ENCODE measurements at places on chromosomes 4 and X.

- no peak for DNase-seq
Observed at GRCh38 chr4:19592391-19592790, 659.3 kb upstream of the SLIT2 start.

- DNase-seq, result no peak
Observed at GRCh38 chr4:113303315-113303714, 253.9 kb downstream of the ANK2 start.

DNA sequence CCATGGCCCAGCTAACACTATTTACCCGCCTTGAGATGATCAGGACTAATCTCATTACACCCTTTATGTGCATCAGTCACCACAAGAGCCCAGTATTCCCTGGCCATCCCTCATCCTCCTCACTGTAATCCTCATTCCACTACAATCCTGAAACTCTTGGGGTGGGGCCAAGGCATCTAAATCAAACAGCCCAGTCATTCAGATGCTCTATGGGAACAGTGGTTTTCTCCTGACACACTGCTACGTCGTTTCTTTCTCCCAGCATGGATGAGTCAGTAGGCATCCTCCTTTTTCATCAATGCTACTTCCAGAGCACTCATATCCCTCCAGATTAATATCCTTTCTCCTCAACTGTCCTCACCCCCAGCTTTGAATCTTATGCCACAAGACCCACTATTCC, 5.6 kb downstream of the SDAD1 start:
- DNase-seq, result no peak

DNA sequence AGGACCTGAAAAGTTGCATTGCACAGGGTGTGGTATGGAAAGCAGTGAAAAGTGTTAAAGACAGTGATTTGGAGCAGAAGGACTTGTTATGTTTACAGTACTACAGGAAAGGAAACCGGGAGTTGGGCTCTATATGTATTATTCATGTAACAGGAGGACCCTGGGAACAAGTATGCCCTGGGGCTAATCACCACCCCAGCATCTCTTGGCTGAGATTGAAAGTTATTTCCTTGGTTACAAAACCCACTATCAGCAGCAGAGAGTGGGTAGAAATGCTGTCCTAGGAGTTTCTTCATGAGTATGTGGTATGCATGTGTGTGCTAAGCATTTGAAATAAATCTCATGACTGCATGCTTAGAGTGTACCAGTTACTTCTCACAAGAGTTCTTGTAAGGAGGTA, 46.9 kb downstream of the STK32B start:
- no peak for DNase-seq

DNA sequence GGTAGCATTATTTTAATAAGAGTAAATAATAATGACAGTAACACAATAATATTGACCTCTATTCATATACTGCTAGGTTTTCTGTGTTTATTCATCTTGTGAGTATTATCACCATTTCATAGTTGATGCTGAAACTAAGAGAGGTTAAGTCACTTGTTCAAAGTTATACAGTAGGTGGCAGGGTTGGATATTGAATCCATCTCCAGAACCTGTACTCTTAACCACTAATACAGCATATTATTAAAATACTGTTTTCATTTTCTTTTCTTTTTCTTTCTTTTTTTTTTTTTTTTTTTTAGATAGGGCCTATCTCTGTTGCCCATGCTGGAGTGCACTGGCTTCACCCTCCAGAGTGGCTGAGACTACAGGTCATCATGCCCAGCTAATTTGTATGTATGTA, 7.1 kb upstream of the ELF2 start:
- DNase-seq, result no peak

GRCh38 chr4:146776691-146777090, 138.0 kb downstream of the POU4F2 start:
- DNase-seq, result no peak

DNA sequence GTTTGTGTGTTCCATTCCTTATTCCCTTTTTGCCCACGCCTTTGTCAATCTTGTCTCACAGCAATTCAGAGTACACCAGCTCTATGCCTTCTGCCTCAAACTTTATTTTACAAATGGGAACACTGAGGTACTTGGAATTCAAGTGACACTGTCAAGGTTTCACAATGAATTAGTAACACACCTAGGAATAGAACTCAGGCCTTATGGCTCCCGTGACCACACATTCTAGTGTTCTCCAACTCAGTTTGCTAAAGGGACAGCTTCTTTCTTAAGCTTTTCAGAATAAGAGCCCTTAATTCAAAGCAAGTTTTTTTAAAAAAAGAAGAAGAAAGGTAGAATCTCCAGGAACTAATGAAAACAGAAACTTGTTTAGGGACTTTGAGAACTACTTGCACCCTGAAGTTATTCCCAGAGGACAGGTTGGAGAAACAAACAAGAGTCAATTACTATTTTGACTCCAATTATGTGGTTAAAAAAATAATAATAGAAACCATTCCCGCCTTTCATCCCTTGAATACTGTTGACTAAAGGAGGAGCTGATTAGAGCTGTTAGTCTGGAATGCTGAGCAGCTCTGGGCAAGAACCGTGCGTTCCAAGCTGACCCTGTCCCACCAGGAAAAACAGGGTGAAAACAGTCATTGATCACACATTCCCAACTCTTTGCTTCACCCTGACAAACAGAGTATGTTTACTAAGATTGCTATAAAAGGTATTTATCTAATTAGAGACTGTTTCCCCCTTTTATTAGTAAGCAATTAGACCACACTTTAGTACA, 408.8 kb upstream of the CNKSR2 start:
- no peak for DNase-seq

DNA sequence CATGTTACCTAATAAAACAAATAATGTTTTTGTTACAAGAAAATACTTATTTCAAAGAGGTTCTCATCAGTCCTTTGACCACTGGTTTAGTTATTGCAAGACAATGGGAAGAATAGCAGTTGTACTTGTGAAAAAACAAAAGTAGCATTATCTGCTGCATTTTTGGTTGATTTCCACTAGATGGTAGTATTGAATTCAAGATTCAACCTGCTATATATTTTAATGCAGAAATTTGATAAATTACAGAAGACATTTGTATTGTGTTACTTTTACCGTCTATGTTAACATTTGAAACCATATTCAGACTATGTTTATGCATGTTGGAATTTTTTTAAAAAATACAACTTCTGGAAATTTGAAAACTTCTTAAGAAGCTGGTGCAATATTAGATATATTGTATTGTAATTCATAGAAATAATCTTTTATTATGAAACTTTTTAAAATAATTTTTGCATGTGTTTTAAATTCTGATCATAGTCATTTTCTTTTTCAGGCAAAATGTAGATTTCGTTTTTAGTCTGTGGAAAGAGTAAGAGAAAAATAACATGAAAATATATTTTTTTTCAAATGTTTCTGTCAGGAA, 56.4 kb downstream of the SPCS3 start:
- no peak for DNase-seq

- DNase-seq, result no peak
Observed at GRCh38 chrX:44303119-44303518, 40.4 kb downstream of the EFHC2 start.

- no peak for DNase-seq
Observed at GRCh38 chr4:150250293-150250997, 172.2 kb downstream of the DCLK2 start.

DNA sequence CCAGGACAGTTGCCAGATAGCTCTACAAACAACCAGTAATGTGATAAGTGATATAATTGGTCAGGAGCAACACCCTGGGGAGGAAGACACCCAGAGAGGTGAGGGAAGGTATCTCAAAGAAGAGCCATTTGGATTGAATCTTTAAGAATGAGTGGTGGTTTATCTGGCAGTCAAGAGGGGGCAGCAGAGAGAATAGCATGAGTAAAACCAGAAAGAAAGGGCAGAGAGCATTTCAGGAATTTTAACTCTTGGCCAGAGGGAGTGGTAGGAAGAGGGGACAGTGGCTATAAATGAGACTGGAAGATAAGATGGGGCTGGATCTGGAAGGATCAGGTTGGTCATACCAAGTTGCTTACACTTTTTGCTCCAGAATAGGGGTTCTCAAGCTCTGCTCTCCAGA, 5.9 kb upstream of the SEPTIN6 start:
- no peak for DNase-seq

DNA sequence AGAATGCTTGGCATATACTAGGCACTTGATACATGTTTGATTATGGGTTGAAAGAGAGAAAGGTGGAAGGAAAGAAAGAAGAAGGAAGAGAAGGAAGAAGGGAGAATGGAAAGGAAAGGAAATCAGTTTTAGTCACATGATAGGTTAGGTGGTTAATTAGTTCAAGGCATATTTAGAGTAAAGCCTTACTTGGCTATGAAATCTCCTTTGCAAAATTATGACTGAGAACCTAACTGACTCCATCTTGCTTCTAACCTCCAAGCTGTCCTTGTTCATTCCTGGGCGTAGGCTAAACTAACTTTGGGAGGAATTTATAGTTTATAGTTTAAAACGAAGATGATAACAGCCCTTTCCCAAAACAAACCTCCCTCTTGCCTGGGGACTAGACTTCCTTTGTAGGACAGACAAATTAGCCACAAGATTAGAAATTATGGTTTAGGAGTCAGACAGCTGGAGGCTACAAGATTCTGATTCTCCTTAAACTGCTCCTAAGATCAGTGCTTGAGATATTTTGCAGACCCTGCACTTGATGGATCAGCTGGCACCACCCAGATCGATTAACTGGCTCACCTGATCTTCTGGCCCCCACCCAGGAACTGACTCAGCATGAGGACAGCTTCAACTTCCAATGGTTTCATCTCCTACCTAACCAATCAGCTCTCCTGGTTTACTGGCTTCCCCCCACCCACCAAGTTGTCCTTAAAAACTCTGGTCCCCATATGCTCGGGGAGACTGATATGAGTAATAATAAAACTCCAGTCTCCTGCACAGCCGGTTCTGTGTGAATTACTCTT, 55.0 kb downstream of the TXK start:
- no peak for DNase-seq

GRCh38 chr4:175290401-175290800, 372.2 kb downstream of the ADAM29 start:
- no peak for DNase-seq

DNA sequence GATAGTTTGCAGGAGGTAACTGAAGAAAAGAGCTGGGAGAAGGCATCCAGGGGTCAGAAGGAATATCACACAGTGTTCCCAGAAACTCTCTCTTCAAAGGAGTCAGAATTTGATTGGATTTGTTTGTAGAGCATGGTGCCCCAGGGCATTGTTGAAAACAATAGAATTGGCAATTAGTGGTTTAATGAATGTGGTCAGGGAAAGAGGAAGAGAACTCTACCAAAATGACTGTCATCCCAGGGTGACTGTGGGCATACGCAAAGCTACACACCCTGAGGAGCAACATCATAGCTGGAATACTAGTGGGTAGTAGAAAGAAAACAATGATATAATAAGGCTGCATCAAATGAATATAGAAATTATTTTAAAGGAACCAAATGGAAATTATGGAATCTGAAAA, 21.5 kb downstream of the TNIP2 start:
- no peak for DNase-seq

DNA sequence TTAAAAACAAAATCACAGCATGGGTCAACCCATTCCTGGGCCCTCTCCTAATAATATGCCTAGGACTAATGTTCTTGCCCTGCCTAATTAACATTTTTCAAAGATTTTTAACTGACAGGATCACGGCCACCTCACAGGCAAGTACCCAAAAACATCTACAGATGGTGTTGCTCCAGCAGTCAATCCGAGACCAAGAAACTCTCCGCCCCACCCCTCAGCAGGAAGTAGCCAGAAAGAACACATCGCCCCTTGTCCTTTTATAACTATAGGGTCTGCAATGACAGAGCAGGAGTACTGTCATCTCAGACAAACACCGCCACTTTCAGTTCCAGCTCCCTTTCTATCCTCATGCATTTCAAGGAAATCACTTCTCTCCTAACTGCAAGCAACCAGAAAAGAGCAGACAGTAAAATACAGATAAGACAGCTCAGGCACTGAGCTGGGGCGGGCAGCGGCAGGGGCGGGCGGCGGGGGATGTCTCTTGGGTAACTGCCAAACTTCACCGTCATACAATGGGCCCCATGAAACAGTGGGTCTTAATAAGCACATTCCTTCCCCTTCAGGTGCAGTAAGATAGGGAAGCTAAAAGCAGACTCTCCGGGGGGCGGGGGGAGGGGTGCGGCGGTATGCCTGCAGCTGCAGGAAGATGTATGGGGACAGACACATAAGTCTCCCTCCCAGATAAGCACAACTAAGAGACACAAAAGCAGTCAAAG, 67.4 kb downstream of the ZNF182 start:
- no peak for DNase-seq

- no peak for DNase-seq
Observed at GRCh38 chr4:168362025-168362401, 43.5 kb upstream of the DDX60 start.

DNA sequence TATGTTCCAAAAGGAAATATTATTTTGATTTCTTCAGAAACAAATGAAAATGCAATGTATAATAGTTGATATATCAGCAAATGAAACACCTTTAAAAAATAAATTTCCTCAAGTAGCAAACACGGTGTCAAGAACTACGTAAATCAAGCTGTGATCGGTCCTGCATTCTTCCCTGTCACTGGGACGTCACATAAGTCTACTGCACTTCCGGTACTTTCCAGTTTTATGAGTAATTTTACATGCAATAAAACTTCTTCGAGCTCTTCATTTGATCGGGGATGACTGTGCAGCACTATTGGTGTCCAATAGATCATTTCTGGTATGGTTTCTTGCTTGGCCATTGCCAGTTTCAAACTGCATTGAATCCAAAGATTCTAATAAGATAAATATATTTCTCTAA, 114.0 kb upstream of the VEGFC start:
- no peak for DNase-seq

DNA sequence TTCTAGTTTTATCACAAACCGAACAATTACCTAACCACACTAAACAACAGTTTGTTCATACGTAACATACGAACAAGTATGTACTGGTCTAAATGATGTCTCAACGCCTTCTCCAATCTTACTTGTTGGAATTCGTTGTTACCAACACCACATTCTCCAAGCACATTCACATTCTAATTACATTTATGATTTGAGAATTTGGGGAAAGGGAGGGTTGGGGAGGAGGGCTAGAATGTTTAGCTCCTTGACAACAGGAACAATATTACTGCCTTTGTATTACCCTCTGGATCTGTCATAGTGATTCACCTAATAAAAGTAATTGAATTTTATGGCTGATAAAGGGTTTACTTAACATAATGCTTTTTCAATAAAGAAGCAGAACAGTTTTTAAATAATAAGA, 24.4 kb downstream of the LCORL start:
- DNase-seq, result no peak

GRCh38 chr4:189780391-189780790, 160.3 kb upstream of the FRG1 start:
- DNase-seq, result no peak

DNA sequence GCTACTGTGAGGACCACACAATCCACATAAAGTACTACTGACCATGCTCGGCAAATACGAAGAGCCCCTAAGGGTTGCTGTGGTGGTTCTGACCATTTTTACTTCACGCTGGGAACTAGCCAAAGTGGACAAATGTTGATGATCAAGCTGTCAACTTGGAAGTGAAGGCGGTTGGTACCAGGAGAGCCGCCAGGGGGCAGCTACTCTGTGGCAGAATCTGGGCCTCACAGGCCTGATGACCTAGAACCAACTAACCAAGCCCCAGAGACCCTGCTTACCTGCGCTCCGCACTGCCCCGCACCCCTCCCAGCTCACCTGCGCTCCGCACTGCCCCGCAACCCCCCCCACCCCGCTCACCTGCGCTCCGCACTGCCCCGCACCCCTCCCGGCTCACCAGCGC, 5.6 kb downstream of the GAK start:
- no peak for DNase-seq
